Stimulated activated CD4-positive, alpha-beta T cell treated with anti-CD3 and anti-CD28 coated beads, TNF-alpha, amount 100 ng/mL, for 24 hours (primary cell): ENCODE measurements at places on chromosomes 7 and 10.

- DNase-seq, result no peak
Measured at GRCh38 chr7:19928247-19928646, 154.8 kb upstream of the TMEM196 start.

DNA sequence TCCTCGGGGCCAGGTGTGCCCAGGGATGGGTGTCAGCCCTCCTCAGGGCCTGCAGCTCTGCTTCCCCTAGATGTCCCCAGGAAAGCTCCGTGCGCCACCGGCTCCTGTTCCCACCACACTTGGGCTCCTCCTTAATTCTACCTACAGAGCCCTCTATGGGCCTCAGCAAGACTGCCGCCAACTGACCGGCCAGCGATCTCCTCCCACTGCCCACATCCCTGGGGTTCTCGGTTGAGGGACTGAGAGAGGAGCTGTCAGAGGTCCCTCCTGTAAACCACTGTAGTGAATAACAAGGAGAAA lies 5.3 kb upstream of the LDB3 start:
- DNase-seq, result no peak

DNA sequence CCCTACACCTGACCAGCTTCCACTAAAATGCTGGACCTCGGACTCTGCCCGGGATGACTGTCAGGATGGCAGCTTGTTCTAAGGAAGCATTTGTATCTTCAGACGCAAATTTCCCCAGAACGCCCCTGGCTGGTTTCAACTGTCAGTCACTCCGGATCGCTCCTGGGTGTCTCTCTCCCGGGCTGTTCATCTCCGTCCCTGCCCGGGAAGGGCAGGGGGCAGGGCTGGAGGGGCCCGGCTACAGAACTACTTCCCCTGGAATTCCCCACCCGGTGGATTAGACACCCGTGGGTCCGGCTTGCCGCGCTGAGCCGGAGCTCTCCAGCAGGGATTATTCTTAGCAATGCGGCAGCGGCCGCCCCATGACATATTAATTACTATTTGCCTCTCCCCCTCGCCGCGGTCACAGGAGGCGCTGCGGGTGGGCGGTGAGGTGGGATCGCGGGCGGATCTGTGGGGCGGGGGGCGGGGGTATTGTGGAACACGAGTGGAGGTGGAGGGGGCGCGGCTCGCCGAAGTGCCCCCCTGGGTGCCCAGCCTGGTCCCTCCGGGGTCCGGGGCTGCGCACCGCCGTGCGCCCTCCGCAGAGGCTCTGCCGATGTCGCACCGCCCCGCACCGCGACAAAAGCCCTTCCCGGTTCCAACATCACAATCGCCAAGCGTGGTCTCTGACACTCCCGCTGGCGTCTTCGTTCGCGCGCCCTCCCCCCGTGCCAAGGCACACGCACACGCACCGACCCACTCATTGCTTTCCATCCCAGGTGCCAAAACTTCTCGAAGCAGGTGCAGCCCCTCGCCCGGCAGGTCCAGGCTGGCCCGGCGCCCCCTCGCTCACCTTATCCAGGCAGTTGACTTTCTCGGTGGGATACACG lies 276.1 kb upstream of the NEBL start:
- no peak for DNase-seq

- no peak for DNase-seq
Measured at GRCh38 chr7:95045236-95045923, 138.0 kb downstream of the PPP1R9A start.

DNA sequence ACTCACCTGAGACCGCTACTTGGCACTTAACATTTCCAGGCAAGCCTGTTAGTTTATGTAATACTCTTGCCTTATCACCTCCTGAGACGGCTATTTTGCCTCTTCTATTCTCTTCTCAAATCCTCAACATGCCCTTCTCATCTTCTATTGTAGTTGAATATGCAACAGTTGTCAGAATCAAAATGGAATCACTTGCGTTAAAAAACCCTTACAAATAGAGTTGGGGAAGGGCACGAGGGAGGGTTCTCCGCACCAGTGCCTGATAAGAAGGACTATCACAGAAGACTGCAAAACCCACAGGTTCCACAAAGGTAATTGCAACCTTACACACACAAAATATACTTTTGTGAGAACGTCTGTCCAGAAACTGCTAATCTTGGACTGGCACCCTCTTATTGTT lies 57.4 kb downstream of the ZNF783 start:
- no peak for DNase-seq

DNA sequence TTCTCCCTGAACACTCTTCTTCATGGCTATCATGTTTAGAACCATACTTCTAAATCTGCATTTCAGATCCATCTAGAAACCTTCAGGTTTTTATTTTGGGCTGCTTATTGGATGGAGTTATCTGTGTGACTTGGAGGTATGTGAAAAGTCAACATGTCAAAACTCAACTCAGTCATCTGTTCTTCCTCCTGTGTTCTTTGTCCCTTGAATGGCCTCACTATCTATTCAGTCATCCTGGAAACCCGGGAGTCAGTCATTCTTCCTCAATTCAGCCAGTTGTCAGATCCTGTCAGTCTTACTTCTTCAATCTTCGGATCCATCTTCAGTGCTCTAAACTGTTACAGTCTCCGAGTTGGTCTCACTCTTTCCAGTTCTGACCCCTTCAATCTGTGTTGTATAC lies 52.2 kb downstream of the VKORC1L1 start:
- DNase-seq, result no peak

- no peak for DNase-seq
Measured at GRCh38 chr7:46208635-46209525, 287.8 kb upstream of the IGFBP3 start.

GRCh38 chr7:148585399-148585798 lies 5.2 kb upstream of the C7orf33 start:
- DNase-seq, result no peak

DNA sequence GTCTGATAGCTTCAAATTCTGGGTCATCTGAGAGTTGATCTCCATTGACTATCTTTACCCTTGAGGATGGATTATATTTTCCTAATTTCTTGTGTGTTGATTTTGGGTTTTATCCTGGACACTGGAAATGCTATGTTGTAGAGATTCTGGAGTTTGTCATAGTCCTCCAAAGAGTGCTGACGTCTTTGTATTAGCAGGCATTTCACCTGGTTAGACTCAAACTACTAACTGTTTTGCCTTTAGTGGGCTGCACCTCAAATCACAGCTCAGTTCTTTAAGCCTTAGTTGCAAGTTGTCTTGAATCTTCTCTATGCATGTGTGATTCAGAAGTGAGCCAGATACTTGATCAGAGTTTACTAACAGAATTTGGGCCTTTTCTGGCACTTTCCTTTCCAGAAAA lies 264.3 kb downstream of the RPS24 start:
- DNase-seq, result no peak

DNA sequence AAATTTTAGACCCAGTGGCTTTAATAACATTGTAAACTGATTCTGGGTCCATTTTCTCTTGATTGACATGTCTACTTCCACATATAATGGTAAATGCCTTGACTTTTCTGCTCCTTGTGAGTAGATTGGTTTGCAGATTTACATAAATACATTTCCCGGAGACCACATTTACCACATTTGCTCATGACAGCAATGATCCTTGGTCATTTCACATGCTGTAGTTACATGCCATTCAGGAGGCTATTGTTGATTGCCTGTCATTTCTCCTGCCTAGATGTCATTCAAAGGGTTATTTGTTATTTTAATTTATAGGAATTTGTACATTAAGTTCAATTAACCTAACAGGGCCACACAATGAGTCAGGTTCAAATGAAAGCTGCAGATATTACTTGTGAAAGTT lies 280.5 kb downstream of the CNTNAP2 start:
- no peak for DNase-seq

- no peak for DNase-seq
Measured at GRCh38 chr10:114879541-114880158, 58.1 kb downstream of the FHIP2A start.

DNA sequence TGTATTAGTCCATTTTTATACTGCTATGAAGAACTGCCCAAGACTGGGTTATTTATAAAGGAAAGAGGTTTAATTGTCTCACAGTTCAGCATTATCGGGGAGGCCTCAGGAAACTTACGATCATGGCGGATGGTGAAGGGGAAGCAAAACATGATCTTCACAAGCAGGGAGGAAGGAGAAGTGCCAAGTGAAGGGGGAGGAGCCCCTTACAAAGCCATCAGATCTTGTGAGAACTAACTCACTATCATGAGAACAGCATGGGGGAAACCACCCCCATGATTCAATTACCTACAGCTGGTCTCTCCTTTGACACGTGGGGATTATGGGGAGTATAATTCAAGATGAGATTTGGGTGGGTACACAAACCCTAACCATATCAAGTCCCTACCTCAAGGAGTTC lies 85.4 kb downstream of the JAZF1 start:
- DNase-seq, result no peak

DNA sequence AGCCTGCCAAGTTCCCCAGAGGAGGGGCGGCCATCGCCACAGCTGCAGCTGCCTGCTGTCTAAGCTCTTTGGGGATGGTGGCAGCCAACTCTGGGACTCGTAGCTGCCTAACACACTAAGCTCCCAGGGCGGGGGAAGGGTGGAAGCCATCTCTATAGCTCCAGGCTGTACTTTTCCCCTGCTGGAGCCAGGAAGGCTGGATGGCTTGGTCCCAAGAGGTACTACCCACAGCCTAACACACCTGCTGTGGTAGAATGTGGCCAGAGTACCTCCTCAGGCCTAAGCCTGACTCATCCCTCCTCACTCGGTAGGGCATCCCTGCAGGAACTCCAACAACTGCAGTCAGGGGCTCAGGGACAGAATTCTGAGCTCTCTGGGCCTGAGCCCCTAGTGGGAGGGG lies 151.7 kb upstream of the TAC1 start:
- no peak for DNase-seq

GRCh38 chr10:125160856-125161706 lies 718 bp upstream of the CTBP2 start:
- DNase-seq, result no peak

DNA sequence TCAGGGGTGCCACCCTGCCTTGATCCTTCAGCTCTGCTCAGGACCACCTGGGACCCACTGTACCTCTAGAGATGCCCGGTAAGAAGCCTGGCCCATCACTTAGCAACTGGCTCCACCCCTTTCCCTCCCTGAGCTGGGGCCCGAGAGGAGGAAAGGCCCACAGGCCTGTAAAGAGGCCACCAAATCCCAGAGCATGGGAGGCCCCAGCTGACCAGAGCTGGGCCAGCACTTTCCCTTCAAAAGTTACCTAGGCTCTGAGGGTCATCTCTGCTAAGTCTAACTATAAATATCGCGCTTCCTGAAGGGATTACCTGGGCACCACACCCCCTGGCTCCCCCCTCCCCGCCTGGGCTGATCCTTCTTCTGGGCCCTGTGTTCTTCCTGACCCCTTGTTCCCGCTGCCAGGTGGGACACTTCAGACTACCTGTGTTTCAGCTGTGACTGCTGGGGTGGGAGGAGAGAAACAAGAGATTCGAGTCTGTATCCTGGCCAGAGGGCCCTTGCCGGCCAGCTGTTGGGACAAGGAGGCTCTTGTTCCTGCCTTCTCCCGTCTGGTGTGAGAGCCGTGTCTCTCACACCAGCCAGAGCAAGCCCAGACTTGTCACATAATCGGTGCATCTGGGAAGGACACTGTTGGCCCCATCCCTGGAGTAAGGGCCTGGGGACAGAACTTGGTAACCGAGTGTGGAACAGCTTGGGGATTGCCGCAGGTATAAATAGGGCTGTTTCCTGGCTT lies 22.8 kb upstream of the ANKRD2 start:
- no peak for DNase-seq

GRCh38 chr7:11707606-11708193 lies 124.3 kb downstream of the THSD7A start:
- DNase-seq, result no peak

DNA sequence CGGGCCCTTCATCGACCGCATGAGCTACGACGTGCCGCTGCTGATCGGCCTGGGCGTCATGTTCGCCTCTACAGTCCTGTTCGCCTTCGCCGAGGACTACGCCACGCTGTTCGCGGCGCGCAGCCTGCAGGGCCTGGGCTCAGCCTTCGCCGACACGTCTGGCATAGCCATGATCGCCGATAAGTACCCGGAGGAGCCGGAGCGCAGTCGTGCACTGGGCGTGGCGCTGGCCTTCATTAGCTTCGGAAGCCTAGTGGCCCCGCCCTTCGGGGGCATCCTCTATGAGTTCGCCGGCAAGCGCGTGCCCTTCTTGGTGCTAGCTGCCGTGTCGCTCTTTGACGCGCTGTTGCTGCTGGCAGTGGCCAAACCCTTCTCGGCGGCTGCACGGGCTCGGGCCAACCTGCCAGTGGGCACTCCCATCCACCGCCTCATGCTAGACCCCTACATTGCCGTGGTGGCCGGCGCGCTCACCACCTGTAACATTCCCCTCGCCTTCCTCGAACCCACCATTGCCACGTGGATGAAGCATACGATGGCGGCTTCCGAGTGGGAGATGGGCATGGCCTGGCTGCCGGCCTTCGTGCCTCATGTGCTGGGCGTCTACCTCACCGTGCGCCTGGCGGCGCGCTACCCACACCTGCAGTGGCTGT lies 1.2 kb downstream of the SLC18A3 start:
- no peak for DNase-seq

DNA sequence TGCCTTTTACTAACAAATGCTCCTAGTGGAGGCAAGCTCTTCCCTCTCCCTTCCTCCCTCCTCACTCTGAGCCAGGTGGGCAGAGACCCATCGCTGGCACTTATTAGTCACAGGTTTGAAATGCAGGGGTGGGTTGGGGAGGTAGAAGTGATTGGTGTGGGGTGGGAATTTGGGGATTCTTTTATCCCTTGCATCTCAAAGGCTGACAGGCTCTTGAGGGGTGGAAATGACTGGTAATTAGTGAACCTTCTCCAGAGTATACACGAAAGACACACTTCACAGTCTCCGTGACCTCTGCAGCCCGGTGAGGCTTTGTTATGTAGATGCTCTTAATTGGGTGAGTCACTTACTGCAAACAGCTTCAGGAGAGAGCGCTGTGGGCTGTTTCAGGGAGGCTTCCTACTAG lies 13.9 kb upstream of the LRMDA start:
- DNase-seq, result no peak

GRCh38 chr7:16083931-16084330 lies 337.4 kb downstream of the CRPPA start:
- no peak for DNase-seq

- DNase-seq, result no peak
Measured at GRCh38 chr7:87046456-87046855, 13.0 kb downstream of the ELAPOR2 start.
